ENCODE measurements at places on chromosomes 6 and 20.

- no peak for DNase-seq
Observed at GRCh38 chr6:24620637-24621036, 25.4 kb downstream of the KIAA0319 start.

- DNase-seq, result no peak
Observed at GRCh38 chr6:152176268-152176667, 368.8 kb downstream of the ESR1 start.

DNA sequence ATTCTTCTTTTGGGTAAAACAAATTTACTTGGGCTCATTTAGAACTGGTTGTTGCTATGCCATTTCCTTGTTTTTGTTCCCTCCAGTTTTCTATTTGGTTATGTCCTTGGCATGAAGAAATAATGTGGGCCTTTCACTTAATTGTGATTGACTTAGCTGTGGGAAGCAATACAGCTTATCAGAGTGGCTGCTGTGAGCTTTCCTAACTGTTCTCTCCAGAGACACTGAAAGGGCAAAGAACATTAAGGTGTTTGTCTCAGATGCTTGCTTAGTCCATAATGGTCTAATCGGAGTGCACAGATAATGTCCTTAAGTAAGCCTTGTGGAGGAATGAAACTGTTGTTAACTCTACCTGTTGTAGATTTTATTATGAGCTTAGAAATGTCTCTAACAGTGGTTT, 56.6 kb downstream of the SH3BGRL2 start:
- no peak for DNase-seq

GRCh38 chr6:88236612-88237360, 70.6 kb upstream of the CNR1 start:
- DNase-seq, result no peak

- DNase-seq, result no peak
Observed at GRCh38 chr6:28134716-28135115, 7.0 kb upstream of the ZKSCAN8 start.

DNA sequence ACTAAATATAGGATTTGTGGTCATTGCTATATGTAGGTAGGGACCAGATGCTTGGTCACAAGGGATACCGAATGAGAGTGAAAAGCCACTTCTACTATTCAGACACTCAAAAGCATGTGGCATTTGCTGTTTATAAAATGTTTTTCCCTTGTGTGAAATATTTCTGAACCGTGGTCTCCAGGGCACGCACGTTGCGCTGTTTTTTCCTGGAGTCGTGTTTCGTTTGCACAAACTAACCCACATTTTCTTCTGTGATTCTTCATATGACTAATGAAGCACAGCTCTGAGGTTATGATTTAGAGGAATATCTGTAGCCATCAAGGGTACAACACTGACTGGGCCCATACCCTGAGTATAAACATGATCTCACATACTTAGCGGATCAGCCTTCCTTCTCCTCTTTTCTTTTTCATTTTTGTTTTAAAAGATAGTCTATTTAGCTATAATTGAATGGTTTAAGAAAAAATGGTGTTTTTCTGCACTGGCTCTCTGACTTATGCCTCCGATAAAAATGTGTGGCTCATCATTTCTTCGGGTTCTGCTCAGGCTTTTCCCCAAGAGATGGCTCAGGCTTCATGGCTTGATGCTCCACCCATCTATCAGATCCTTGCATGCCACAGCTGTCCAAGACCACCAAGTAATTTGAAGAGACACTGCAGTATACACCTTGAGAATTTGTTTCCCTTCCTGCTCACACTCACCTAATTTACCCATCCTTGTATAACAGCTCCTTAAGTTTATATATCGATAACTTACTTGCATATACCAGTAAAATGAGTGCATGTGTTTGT, 59.9 kb upstream of the HBS1L start:
- peak; percentile 66 for DNase-seq

DNA sequence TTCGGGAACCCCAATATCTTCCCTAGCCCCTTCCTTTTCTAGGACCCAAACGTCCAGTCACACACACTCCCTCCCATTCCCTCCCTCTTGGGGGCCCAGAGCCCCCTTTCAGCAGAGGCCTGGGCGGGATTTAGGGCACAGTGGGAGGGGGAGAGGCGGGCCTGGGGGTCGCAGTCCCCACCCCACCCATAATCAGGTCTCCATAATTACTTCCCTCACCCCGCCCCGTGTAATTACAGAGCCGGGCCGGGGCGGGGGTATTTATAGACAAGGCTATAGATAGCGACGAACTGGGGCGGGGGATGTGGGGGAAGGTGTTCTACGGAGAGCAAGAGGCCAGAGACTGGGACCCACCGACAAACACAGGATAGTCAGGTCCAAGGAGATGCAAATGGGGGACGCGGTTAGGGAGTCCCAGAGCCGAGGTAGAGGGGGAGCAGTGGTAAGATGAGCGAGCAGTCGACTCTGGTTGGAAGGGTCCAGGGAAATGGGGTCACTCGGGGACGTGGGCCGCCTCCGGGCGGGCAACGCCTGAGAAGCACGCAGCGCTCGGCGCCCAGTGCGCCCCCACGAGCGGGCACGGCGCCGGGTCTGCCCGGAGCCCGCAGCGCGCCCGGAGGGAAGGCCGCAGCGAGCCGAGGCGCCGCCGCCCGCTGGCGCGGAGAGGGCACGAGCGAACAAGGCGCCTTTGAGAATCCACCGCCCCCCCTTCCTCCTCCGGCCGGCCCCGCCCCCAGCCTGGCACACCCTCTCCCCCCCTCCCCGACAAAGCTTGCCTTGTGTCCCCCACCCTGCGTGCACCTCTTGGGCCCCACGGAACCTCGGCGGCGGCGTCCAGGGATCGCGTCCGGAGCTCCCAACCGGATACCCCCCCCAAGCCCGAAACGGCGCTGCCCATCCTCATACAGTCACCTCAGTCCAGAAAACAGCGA, 670 bp upstream of the COL11A2 start:
- peak; percentile 30 for DNase-seq

GRCh38 chr6:96899019-96899418, 1.3 kb upstream of the NDUFAF4 start:
- DNase-seq, result no peak

DNA sequence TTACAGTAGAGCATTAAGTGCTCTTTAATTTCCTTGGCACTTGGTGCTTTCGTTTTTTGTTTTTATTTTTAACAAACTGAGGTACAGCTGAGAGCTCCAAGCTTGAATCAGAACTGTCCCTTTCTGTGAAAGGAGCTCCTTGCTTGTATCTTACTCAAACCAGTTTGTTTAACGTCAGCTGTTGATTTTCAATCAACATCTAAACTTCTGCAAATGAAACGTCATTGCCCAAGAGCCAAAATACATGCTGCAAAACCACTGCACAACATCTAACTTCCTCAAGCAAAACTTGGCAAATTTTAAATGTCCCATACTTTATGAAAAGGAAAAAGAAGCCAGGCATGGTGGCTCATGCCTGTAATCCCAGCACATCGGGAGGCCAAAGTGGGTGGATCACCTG, 15.2 kb downstream of the VNN2 start:
- no peak for DNase-seq

- no peak for DNase-seq
Observed at GRCh38 chr6:138645976-138646640, 127.5 kb upstream of the CCDC28A start.

GRCh38 chr6:142886431-142887170, 58.4 kb downstream of the HIVEP2 start:
- no peak for DNase-seq

DNA sequence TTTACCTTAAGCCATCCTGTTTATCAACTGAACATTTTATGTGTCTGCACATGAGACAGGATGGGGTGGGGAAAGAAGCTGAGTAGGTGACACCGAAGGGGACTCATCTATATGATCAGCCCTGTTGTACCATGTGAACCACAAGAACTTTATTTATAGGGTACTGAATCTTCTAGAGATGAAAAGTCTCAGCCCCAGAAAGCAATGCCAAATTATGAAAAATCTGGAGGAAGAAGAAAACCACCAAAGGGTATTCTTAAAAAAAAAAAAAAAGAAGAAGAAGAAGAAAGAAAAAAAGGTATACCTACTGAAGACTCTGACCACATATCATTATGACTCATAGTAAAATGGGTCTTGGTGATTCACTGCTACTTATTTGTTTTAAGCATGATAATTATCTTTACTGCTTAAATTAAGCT, 39.8 kb upstream of the HBS1L start:
- peak; percentile 55 for DNase-seq

GRCh38 chr6:24927277-24927955, 8.3 kb downstream of the RIPOR2 start:
- DNase-seq, result peak; percentile 56

DNA sequence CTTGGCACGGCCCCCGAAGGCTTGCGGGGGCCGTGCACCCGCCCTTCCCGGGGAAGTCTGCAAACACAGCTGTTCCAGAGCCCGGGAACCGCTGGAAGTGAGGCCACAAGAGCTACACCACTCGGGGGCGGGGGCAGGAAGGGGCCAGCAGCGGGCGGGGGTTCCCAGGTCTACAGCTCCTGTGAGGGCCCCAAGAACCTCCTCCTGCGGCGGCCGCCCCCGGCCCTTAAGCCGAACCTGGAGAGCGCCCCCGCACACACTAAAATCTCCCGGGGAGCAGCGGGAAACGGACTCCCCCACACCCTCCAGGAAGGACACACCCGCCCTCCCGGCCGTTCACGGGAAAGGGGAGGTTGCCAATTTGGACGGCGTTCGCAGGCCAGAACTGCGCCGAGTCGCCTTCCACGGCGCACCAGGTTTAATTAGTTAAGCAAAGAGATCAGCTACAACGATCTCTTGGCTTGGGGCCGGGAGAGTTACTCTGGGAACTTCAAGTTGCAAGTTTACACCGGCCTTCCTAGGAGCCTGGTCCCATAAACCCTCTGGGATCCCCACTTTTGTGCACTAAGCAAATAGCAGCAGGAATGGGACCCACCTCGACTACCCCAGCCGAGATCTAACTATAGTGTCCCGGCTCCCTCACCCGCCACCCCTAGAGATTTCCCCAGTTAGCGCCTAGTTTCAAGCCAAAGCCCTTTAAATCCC, 1.7 kb downstream of the JAG1 start:
- DNase-seq, result peak; percentile 31

GRCh38 chr6:157323966-157324300, 614 bp upstream of the TMEM242 start:
- DNase-seq, result peak; percentile 54

- no peak for DNase-seq
Observed at GRCh38 chr6:79461205-79461604, 76.0 kb downstream of the LCA5 start.

DNA sequence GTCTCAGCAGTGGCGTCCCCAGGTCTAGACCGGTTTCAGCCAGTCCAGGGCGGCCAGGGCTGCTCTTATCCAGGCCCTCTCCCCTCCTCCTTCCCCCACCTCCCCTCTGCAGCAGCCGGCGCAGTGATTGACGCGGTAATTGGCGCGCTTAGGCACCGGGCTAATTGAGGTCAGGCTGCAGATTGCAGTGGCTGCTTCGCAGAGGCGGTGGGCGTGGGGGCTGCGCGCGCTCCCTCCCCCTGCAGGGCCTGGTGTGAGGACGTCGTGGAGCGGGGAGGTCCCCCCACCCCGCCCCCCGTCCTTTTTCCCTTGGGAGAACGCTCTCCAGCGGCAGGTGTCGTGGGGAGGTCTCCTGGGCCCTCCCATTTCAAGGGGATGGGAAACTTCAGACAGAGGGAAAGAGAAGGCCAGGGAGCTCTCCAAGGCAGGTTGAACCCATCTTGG, 70.4 kb upstream of the BLCAP start:
- no peak for DNase-seq

DNA sequence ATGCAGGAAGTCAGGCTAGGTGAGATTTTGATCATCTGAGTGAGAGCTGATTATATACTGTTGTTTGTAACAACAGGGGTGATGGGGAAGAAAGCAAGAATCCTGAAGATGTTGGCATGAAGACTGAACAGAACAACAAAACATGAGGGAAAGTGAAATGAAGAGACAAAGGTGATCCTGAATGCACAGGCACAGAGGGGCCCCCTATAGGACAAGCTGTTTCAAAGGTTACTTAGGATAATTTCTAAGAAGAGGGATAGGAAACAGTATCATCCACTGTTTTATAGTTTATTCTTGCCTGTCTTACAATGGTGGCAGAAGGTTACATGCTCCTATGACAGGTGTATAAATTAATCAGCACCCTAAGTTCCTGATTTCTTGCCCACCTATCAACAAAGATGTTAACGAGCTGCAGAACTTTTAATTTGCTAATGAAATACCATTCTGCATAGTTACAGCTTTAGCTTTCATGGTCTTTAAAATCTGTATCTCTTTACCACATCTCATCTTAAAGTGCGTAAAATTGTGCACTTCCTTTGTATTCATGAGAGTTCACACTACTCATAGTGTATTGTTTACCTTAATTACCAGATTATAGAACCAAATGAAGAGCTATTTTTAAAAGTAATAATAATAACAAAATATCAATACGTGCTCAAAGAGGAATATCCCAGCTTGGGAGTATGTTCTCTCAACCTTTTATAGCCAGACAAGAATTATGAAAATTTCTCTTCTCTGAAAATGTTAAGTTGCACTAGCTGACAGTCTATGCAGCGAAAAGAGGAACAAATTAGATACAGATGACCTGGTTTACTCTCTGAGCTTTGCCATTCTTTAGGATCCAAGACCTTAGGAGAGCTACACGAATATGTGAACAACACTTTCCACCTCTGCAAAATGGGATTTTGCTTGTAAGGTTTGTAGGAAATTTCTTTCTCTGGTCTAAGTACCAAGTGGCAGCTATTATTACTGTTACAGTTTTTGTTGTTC, 192.5 kb downstream of the EDN1 start:
- DNase-seq, result no peak

DNA sequence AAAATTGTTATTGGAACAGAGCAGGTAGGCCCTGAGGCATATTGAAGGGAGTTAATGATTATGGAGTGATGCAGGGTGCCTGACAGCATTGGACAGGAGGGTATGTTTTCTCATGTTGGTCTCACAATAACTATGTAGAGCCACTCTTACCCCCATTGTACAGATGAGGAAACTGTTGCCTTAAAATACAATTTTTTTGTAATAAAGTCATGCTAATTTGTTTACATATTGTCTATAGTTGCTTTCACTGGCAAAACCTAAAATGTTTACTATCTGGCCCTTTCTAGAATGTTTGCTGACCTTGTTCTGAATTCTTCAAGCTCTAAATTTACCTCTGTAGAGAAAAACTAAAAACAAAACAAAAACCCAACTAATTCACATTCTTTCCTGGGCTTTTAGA, 5.7 kb downstream of the ACOT8 start:
- no peak for DNase-seq

GRCh38 chr6:38264605-38265004, 375.1 kb downstream of the BTBD9 start:
- DNase-seq, result no peak

GRCh38 chr6:124928851-124929250, 33.4 kb upstream of the RNF217 start:
- DNase-seq, result no peak

GRCh38 chr20:24495266-24495665, 25.8 kb downstream of the SYNDIG1 start:
- DNase-seq, result no peak

GRCh38 chr6:26472549-26473290, 15.0 kb downstream of the BTN2A1 start:
- DNase-seq, result no peak

DNA sequence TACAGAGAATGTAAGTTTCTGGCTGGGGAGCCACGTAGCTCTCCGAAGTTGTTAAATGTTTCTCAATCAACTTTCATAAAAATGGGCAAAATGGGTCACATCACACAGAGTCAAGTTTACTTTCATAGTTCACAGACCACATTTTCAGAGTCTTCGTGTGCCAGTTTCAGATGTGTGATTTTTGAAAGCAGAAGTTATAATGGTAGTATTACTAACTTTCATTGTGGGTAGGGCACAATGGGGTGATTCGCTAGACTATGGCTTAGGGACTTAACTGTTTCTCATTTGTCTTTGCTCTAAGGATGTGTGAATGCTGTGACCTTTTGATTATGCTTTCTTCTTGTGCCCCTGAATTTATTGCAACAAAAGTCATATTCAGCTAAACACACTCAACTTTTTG, 109.0 kb upstream of the SUPT3H start:
- DNase-seq, result peak; percentile 26
